ENCODE measurements at places on chromosomes 4 and X. TPM values are rescaled to one million over a fixed set of nuclear protein-coding genes. Genes with fewer than 3 reads are reported as not detected.

DNA sequence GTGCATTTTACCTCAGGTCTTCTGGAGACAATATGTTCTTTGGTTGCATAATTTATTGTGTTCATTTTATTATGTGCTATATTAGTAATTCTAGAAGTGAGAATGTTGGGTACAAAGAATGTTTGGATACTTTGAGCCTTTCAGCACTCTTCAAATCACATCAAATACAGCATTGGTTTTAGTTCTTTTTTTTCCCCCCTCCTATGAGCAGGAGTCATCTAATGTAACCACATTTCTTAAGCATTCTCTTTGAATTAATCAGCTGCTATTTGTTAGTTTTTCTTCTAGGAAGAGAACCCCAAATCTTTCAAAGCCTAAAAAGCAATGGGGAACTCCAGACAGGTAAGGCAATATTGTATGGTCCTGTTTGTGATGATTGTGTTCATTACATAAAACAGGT lies 46.7 kb downstream of the ARL9 start:
- no peak overlapping the region for H3K27ac ChIP-seq
- no peak overlapping the region for H3K4me3 ChIP-seq
- DNase-seq: no peak
- no peaks in the 10 kb centered on the region for H3K4me1 ChIP-seq

DNA sequence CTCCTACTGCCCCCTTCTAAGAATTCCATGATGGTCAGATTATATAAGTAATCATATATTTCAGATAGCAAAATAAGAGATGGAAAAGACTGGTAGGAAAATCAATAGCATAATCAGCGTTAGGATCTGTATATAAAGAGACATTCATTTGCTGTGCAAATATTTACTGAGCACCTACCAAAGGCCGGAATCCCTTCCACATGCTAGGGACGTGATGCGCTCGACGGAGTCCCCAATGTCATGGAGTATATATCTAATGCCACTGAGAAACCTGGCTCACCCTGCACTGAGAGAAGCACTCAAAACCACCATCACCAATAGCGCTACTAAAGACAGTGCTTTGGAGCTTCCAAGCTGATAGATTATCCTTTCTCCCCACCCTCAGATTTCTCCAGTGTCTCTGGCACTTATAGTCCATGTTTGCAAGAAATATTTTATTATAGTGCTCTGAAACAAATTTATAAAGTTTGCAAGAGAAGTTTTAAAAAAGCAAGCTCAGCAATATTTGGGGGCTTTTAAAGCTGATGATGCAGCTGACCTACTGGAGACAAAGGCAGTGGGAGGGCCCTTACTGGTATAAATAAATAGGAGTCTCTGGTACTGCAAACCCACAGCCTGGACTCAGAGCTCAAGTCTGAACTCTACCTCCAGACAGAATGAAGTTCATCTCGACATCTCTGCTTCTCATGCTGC lies at the start of gene CXCL13:
Gene CXCL13 (plus strand): TSS at position 611 of the 693 bp plus-strand sequence. CDS start 46 bp downstream, at position 657.
- H3K27me3 ChIP-seq: no peaks in the 10 kb centered on the region
- no peaks in the 10 kb centered on the region for H3K36me3 ChIP-seq
- no peak within 1 kb of the TSS for H3K27ac ChIP-seq
- no peak within 1 kb of the TSS for H3K4me3 ChIP-seq
- DNase-seq: no peak

Gene SHROOM4
- 24.2 TPM for total RNA-seq

GRCh38 chr4:142566777-142567176 lies 279.3 kb downstream of the INPP4B start:
- peak overlapping the region; percentile 77 for H3K27ac ChIP-seq
- no peaks in the 10 kb centered on the region for H3K36me3 ChIP-seq
- no peaks in the 10 kb centered on the region for H3K27me3 ChIP-seq
- no peak for DNase-seq

Gene TEX11
- not detected for total RNA-seq

GRCh38 chr4:139337612-139338011 lies 35.3 kb upstream of the NDUFC1 start:
- H3K4me3 ChIP-seq: no peak overlapping the region
- H3K4me1 ChIP-seq: no peaks in the 10 kb centered on the region
- peaks cover 10% of the 10 kb centered on the region for H3K36me3 ChIP-seq
- no peak overlapping the region for H3K27ac ChIP-seq

DNA sequence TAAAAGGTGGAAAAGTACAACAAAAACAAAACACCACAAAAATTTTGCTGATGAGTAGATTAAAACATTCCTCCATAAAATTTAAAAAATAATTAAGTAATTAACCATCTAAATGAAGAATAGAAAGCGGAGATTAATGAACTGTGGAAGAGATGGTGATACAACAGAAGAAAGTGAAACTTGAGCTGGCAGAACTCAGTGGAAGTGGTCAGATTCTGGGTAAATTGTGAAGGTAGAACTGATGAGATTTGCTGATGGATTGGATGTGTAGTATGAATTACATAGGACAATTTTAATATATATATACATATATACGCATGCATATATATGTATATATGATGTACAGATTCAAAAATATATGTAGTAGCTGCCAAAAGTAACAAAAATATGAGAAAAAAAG lies 73.9 kb downstream of the AMOT start:
- H3K4me1 ChIP-seq: no peaks in the 10 kb centered on the region
- H3K27ac ChIP-seq: no peak overlapping the region
- no peak overlapping the region for H3K4me3 ChIP-seq
- no peak for DNase-seq

Gene H2BW2
- not detected for total RNA-seq

GRCh38 chrX:87728459-87728858 lies 210.9 kb downstream of the KLHL4 start:
- no peaks in the 10 kb centered on the region for H3K27me3 ChIP-seq
- no peaks in the 10 kb centered on the region for H3K4me1 ChIP-seq
- DNase-seq: no peak
- no peak overlapping the region for H3K4me3 ChIP-seq
- H3K36me3 ChIP-seq: no peaks in the 10 kb centered on the region

- H3K4me3 ChIP-seq: no peak overlapping the region
- no peaks in the 10 kb centered on the region for H3K27me3 ChIP-seq
- DNase-seq: no peak
- H3K36me3 ChIP-seq: no peaks in the 10 kb centered on the region
- H3K4me1 ChIP-seq: peaks cover 23% of the 10 kb centered on the region
Observed at GRCh38 chr4:118281611-118282442, 71.0 kb downstream of the PRSS12 start.

DNA sequence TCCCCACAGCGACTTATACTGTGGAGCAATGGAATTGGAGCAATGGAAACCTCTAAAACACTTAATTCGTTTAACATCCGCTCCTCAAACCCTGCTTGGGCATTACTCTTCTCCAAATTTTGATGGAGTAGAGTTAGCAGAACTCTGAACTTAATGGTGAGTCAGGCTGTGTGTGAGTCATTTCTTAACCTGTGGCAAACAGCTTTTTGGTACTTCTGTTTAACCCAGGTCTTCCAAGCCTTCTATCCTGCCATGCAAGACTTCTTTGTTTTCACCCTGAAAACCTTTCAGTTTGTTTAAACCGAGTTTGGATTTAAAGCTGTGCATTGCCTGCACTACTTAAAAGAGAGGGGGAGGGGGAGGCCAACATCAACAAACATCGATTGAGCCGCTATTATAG lies 3.6 kb upstream of the AMOT start:
- H3K27ac ChIP-seq: no peak overlapping the region
- no peak overlapping the region for H3K4me3 ChIP-seq
- no peaks in the 10 kb centered on the region for H3K27me3 ChIP-seq
- no peaks in the 10 kb centered on the region for H3K36me3 ChIP-seq

GRCh38 chr4:111635646-111636045 lies 509.6 kb upstream of the FAM241A start:
- no peak for DNase-seq
- no peak overlapping the region for H3K4me3 ChIP-seq
- H3K27ac ChIP-seq: no peak overlapping the region
- H3K36me3 ChIP-seq: no peaks in the 10 kb centered on the region
- H3K4me1 ChIP-seq: no peaks in the 10 kb centered on the region

Gene RBM46
- total RNA-seq: not detected

Gene LDB2
- total RNA-seq: 31.0 TPM

Data from thoracic aorta (tissue), 2 donors.